Stimulated activated CD4-positive, alpha-beta T cell treated with anti-CD3 and anti-CD28 coated beads, Interleukin-1b, Interleukin-23, amount 100 ng/mL, for 48 hours (primary cell): ENCODE measurements at places on chromosomes 3 and 15.

- no peak for DNase-seq
Measured at GRCh38 chr3:125332504-125332903, 42.6 kb downstream of the ZNF148 start.

DNA sequence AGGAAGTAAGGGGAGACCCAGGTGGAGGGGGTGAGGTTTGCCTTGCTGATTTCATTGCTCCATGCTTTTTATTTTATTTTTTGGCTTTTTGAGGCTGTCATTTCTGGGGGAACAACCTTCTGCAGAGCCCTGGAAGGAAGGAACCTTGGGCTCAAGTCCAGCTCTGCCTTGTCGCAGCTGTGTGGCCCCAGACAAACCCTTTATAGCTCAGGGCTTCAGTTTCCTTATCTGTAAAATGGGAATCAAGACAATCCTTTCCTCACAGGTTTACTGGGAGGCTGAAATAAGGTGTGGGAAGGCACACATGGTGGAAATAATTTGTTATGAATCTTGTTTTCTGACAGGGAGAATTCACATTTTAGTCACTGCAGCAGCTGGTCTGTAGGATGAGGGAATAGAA, 45.4 kb upstream of the CTSH start:
- DNase-seq, result no peak

- DNase-seq, result no peak
Measured at GRCh38 chr3:119229190-119229589, 11.5 kb downstream of the B4GALT4 start.

- DNase-seq, result no peak
Measured at GRCh38 chr3:4735243-4735642, 242.1 kb downstream of the ITPR1 start.
